Jurkat, Clone E6-1 (cell line): ENCODE measurements at places on chromosomes 1 and 21.

DNA sequence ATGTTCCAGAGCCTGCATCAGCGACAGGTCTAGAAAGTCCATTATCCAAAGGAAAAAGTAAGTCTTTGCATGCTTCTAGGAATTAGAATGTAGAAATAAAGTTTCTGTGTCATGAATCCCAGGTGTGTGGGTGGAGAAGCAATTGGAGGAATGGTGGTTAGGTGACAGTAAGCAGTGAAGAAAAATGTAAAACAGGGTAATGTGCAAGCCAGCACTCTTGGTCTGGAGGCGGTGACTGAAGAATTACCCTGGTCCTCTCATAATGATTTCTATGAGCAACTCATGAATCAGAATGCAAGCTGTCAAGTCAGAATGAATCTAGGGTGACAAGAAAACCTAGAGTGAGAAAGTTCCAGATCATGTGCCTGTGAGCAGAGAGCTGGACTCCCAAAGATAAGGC is 33.6 kb downstream of the PLPPR4 start:
- DNase-seq, result no peak

DNA sequence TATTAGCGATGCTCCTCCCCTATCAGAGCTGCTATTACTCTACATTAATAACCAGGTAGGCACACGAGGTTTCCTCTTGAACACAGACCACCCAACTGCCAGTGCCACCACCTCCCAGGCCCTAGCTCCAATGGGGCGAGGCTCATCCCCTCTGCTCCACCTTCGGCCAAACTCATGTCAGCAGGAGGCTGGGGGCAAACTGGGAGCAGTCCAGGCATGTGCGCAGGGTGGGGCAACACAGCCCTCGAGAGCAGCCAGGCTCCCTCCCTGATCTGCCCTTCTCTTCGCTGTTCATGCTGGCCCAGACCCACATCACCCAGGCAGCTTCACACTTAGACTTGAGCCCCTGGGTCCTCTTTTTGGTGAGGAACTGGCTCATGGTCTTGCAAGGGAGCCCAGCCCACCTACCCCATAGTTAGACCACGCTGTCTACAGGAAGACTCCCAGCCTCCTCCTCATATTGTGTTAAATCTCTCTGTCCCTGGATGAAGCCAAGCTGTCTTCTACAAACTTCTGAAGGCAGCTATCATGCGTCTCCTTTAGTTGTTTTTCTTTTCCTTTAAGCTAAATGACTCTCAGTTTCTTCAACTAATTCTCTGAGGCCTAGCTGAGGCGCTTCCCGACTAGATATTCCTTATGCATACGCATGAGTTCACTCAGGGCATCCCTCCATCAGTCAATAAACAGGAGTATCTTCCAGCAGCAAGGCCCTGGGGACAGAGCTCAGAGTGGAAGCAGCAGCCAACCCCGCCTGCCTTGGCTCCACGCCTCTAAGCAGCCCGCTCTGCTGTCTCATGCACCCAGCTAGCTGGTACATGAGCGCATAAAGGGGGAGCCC is 12.0 kb downstream of the TMEM9 start:
- DNase-seq, result no peak

- no peak for DNase-seq
Measured at GRCh38 chr1:18965206-18966173, 9.0 kb upstream of the IFFO2 start.

- DNase-seq, result no peak
Measured at GRCh38 chr1:55974714-55975441, 604.5 kb downstream of the PLPP3 start.

- DNase-seq, result no peak
Measured at GRCh38 chr1:223207293-223208066, 64.4 kb upstream of the TLR5 start.

- no peak for DNase-seq
Measured at GRCh38 chr1:11862890-11863289, 4.1 kb upstream of the NPPB start.

DNA sequence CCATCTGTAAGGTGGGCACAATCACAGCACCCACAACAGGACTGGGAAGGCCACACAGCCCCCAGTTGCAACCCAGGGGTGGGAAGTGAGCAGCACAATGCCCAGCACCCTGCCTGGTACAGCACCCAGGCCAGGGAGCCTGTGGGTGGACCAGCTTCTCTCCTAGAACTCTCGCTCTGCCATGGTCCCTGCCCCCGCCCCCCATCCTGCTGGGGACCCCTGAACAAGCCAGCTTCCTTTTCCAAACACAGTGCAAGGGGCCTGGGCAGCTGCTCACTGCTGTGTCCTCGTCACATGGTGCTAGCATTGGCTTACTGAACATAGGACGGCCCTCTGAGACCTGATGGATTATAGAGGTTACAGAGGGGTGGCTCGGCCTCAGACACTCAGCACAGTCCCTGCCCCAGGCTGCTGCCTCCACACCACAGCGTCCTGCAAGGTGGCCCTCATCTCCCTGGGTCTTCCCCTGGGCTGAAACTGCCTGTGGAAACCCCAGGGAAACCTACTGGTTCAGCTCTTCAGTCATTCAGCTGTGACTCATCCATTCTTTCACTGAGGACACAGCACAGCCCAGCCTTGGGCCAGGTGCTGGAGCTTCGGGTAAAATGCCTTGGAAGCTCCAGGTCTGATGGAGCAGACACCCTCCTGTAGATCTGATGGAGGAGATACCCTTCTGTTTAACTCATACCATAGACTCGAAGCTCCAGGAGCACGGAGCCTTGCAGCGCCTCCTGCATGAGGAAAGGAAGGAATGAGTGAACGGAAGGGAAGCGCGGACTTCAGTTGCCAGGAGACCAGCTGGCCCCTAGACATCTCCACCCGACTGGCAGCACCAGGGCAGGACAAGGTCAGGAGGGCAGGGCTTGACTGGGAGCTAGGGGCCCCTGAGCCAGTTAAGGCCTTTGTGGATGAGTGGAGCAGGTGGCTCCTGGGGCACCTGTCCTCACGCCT is 8.1 kb upstream of the PRDM16 start:
- DNase-seq, result no peak

DNA sequence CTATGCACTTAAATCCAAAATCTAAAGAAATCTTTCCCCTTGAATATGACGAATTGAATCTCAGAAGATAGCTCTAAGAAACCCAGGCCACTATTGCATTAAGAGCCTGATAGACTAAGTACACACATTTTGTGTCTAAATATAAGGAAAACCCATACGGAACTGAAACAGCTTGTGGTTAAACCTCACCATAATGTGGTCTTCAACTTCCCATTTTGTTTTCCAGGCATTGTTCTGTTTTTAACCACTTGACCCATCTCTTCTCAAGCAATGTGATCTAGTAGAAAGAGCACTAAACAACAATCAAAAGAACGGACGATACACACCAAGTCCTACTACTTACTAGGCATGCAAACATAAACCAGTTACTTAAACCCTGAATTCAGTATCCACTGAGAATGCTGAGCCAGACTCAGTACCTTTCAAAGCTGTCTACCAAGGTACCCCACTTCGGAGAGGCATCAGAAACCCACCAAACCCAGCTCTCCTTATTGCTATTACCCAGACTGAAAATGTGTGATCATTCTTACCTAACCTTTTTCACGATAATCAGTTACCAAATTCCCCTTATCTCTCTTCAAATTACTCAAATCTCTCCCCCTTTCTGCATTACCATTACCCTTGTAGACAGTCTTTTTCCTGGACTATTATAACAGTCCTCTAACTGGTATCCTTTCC is 12.8 kb downstream of the OTUD7B start:
- no peak for DNase-seq

DNA sequence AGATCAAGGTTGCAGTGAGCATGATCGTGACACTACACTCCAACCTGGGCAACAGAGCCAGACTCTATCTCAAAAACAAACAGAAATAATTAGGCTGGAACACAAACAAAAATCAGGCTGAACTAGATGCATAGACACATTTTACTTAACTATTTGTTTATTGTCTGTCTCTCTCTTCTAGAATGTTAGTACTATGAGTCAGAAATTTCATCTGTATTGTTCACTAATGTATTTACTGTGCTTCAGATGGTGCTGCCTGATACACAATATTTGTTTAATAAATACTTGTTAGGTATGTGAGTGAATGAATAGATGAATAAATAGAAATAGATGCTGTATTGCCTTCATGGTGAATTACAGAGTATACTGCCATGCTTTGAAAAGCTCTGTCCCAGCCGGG is 6.0 kb upstream of the LIN28A start:
- no peak for DNase-seq

- DNase-seq, result no peak
Measured at GRCh38 chr1:53519421-53519820, 60.2 kb downstream of the DMRTB1 start.

DNA sequence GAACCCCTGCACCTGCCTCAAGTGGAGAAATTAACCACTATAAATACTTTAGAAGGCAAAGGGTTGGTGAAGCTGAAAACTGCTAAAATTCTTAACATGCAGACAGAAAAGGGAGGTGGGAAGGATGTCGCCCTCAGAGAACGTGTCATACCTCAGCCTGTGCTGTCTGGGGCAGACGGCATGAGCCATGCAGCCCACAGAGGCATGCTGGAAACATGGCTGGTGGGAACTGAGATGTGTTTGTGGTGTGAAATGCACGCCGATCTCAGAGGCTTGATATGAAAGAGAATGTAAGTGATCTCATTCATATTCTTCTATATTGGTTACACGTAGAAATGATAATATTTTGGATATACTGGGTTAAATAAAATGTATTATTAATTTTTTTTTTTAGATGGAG is 16.3 kb downstream of the AGPAT3 start:
- DNase-seq, result no peak

DNA sequence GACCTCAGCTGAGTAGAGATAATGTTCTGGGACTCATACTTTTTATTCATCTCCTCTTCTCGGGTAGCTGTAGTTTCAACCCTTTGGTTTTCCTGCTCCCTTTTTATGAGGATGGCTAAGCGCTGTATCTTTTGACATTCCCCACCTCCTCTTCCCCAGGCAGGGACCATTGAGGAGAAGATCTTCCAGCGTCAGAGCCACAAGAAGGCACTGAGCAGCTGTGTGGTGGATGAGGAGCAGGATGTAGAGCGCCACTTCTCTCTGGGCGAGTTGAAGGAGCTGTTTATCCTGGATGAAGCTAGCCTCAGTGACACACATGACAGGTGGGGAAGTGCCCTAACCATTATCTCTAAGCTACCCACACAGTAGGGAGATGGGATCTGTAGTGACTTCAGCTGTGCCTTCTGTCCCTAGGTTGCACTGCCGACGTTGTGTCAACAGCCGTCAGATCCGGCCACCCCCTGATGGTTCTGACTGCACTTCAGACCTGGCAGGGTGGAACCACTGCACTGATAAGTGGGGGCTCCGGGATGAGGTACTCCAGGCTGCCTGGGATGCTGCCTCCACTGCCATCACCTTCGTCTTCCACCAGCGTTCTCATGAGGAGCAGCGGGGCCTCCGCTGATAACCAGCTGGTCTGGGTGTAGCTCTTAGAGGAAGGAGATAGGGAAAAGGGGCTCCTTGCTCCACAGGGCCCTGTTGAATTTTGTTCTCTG is 25.6 kb downstream of the LRRC41 start:
- DNase-seq, result no peak

DNA sequence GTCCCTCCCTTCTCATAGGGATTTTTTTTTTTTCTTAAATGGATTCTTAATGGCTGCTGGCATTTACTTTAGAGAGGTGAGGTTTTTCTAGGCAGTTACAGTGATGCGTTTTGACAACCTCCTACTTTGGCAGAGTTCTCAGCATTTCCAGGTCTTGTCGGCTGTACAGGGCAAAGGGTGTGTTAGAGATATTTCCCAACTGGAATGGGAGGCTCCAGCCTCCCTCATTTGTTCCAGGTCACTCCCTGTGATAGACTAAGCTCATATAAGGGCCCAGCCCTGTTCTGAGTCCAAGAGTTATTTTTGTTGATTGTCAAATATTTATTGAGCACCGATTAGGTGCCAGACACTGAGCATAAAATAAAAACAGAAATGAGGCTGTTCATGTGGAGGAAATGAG is 7.6 kb upstream of the XKR8 start:
- DNase-seq, result no peak

GRCh38 chr1:225891229-225891972 is 2.5 kb upstream of the LEFTY1 start:
- no peak for DNase-seq

DNA sequence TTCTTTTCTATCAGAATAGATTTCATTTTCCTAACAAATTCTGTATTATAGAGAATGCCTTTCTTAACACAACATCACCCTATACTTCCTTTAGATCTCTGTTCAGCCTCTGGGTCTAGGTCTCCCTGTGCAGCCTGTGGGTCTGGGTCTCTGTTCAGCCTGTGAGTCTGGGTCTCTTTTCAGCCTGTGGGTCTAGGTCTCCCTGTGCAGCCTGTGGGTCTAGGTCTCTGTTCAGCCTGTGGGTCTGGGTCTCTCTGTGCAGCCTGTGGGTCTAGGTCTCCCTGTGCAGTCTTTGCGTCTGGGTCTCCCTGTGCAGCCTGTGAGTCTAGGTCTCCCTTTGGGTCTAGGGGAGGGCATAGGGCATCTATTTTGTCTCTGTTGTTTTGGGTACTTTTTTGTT is 59.6 kb upstream of the DIP2A start:
- DNase-seq, result no peak

DNA sequence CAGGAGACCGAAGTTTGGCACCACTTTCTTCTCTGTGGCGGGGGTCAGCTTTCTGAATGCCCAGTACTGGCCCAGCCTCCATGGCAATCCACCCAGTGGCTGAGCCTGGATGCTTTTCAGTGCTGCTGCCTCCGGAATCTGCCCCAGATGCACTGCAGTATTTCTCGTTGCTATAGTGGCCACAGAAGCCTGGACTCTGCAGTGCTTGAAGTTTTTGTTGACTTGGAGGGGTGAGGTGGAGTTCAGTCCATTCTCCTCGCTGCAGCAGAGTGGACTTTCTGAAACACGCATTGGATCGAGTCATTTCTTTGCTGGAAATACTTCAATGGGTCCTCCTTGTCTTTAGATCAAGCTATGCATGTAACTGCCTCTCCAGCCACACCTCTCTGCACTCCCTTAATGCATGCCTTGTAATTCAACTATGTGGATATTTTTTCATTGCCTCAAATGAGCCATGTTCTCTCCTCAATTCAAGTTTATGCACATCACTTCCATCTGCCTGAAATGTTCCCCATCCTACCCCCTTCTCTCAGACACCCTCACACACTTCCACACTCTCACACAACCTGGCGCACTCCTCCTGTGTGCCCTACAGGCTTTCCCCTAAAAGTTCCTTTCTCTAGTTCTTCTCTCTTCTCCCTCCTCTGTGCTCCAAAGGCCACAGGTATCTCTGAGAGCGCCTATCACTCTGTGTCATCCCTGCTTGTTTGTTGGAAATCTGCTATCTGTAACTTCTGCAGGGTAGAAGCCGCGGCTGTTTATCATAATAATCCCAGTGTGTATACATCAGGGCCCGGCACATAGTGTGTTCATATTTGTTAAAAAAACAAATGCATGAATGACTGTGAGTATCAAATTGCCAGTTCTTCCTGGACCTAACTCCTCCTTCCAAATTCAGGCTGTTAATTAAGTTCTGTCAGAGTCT is 16.5 kb downstream of the ADAM30 start:
- DNase-seq, result no peak

GRCh38 chr1:160795951-160796383 is at the start of gene LY9:
Gene LY9 (plus strand): TSS chr1:160796174. CDS start chr1:160796188, 14 bp downstream.
- peak; percentile 95 for DNase-seq

DNA sequence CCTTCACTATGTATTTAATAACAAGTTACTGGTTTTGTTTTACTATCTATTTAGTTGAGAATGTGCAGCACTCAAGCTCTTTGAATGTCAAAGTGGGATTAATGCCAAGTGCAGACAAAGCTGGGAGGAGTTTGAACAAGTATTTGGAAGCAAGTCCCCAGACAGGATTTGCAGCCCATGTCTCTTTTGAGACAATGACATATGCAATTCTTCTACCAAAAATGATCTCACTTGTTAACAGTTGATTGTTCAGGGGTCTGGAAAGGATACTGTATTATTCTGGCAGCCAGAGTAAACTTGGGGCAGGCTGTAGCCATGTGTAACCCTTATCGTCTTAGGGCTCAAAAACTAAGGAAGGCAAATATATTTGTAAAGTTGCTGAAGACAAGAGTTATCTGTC is 15.8 kb downstream of the COLGALT2 start:
- DNase-seq, result no peak
